ENCODE measurements at places on chromosomes 6 and 20.

DNA sequence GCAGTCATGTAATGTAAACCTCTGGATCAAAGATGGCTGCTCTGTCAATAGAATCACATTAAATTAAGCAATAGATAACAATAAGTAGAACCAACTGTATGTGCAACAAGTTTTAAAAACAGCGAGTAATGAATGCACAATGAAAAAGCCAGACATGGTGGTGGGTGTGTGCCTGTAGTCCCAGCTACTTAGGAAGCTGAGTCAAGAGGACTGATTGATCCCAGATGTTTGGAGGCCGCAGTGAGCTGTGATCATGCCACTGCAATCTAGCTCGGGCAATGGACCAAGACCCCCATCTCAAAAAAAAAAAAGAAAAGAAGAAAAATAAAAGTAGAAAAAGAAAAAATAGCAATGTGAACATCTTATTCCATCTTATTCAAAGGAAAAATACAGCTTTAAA is 558.7 kb upstream of the MMS22L start:
- no peak for DNase-seq

GRCh38 chr20:63678667-63679465 is 17.6 kb upstream of the TNFRSF6B start:
- DNase-seq, result no peak

GRCh38 chr6:31920811-31921210 is 6.7 kb upstream of the C2 start:
- no peak for DNase-seq

- no peak for DNase-seq
These were observed 298.4 kb downstream of the ALDH8A1 start for GRCh38 chr6:134651519-134651918.

- DNase-seq, result no peak
These were observed 123.2 kb downstream of the TINAG start for GRCh38 chr6:54431466-54431865.

- no peak for DNase-seq
These were observed 5.4 kb downstream of the SLC29A1 start for GRCh38 chr6:44228836-44229235.

GRCh38 chr6:4253604-4254231 is 118.3 kb upstream of the ECI2 start:
- no peak for DNase-seq

GRCh38 chr6:85685713-85686112 is 43.0 kb upstream of the SYNCRIP start:
- no peak for DNase-seq

Measured in T-cell (primary cell).